A172 (cell line): ENCODE measurements at places on chromosomes 6 and 20.
A peak's percentile ranks its signal among the peaks of the same experiment; 100 is the strongest.

DNA sequence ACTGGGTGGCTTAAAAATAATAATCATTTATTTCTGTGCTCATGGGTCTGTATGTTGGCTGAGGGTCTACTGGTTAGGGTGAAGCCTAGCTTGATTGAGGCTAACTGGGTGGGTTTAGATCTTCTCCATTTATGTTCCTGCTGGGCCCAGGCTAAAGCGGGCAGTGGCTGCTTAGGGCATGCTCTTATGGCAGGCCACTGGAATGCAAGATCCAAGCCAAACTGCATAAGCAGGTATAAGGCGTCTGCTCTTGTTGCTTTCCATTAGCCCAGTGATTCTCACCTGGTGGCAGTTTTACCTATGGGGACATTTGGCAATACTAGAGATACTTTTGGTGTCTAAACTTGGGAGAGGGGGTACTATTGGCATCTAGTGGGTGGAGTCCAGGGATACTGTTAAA, 44.5 kb downstream of the QKI start:
- no peak for DNase-seq

GRCh38 chr6:150667977-150668716, 68.5 kb downstream of the PLEKHG1 start:
- DNase-seq, result peak; percentile 29

GRCh38 chr20:59583428-59584277, 20.7 kb upstream of the PHACTR3 start:
- DNase-seq, result no peak

GRCh38 chr20:36779656-36780025, 6.1 kb upstream of the DSN1 start:
- DNase-seq, result no peak

- no peak for DNase-seq
Measured at GRCh38 chr6:25218346-25218745, 60.8 kb upstream of the CARMIL1 start.

- peak; percentile 50 for DNase-seq
Measured at GRCh38 chr20:34262488-34263288, 21.5 kb downstream of the ASIP start.

- DNase-seq, result no peak
Measured at GRCh38 chr6:142567461-142567860, 265.7 kb downstream of the ADGRG6 start.

DNA sequence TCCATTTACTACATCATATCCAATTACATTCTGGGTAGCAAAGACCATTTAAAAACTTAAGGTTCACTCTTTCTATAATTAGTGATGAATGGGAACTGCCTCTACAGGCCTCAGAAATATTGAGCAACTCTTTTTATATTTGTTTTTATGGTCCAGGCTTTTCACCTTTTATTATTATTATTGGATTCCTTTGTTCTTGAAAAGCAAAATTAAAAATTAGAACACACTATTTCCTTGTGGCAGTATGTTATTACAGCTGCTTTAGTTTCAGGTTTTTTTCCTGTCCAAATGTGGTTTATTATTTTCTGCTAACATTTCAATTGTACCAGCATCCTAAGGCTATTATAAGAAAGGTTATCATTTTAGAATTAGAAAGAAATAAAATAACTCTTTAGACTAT, 150.1 kb downstream of the FARS2 start:
- DNase-seq, result no peak

- DNase-seq, result no peak
Measured at GRCh38 chr6:29014729-29015608, 9.9 kb upstream of the ZNF311 start.

DNA sequence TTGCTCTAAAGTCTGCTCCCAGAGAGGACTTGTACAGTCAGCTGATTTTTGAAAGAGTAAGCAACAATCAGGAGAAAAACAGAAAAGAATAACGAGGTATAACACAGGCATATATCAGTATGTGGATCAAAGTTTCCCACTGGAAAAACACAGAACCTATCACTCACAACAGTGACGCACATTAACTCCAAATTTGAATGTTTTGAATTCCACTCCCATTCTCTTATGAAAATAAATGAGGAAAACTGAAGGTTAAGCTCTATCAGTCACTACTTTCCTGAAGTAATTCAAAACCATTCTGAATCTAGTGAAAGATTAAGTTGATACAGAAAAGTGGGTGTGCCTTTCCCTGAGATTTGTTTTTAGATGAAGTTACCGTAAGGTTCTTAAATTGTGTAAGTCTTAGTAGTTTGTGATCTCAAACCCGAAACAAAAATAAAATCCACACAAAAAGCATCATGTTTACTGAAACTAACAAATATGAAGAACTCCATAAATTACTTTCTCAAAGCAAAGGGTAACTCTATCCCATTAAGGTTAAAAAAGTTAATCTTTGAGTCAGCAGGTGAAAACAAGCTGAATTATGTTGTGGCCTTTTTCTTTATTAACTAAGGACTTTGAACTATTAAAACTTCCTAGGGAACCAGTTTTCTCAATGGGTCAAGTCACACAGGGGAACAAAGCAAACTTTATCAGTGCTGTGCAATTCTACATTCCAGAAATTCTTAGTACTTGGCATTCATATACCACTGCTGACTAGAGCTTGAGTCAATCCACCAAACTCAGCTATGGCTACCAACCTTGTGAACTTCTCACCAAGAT, 115.7 kb downstream of the OGFRL1 start:
- peak; percentile 97 for DNase-seq

GRCh38 chr6:22091424-22091948, 205.3 kb downstream of the PRL start:
- DNase-seq, result no peak

DNA sequence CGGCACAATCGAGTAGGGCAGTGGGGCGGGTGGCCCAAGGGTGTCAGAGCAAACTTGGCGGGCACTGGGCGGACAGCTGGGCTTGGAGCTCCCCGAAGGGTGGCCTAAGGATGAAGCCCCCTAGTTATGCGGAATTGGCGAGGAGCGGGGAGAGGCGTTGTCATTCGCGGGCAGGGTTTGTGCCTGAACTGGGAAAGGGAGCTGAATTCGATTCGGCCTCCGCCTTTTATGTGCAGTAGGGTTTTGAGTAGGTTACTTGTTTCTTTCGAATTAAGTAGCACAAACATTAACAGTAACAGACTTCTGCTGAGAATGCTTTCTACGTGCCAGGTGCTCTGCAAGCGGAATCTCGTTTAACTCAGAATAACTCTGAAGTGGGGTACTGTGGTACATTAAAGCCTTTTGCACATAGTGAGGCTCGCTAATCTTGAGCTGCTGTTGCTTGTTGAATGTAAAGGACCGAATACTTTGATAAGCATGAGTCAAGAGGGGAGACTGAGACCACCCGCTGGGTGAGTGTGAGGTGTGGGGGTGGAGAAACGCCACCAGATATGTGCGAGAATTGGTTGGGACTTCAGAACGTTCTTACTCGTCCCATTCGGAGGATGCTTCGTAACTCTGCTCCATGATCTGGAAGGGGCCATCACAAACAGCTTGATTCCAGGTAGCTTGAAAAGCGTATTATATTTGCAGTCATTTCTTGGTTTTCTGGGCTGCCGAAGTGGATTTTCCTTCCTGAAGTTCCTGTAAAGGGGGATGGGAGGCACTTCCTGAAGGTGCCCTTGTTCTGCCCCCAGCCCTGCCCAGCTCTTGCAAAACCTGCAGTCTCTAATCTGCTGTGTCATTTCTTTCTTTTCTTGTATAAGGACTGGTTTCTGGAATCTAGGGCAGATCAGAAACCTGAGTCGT, 833 bp downstream of the RAB5IF start:
- DNase-seq, result peak; percentile 47

DNA sequence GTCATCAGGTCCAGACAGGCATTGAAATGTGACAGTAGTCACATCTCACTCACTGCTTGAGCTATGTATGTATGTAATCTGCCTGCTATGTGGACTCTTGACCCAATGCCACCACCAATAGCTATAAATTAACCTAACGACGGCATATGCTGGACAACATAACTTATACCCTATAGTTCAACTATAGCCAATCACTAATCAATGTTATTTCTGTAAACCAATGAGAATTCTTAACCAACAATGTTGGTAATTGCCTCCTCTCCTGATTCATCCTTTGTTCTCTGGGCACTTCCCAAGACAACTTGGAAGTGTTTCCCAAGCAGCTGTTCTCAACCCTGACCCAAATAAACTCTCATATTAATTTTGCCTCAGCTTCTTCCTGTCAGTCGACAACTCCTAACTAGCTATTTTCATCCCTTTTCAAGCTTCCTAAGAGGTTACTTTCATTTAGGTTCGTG, 24.1 kb upstream of the SERPINB1 start:
- peak; percentile 26 for DNase-seq

DNA sequence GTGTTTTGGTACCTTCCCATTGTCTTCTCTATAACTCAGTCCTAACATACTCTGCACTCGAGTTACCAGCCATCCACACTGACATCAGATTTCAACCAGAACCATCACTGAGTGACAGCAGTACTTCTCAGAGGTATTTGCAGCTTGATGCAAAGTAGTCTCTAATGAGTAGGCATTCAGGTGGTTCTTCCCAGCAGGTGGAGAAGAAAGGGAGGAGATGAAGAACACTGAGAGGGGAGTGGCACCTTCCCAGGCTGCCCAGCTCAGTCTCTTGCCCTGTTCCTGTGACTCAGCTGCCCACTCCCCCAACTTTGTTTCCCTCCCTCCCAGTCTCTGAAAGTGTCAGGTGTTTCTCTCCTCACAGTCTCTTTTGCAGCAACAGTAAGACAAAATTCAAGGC, 38.7 kb upstream of the SMIM28 start:
- DNase-seq, result no peak

DNA sequence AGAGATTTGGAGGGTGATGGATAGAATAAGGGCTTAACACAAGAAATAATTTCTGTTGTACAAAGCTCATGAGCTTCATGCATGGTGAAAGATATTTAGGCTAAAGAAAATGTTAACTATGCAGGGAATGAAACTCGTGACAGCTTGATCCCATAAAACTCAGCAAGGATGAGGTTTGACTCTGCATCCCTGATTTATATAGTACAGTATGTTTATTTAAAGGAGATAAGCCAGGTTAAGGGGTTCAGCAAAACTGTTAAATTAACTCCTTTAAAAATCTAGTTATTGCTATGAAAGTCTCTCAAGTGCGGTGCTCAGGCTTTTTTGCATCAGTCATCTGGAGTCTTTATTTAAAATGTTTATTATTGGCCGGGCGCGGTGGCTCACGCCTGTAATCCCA, 326.4 kb downstream of the LAMA2 start:
- DNase-seq, result peak; percentile 78

DNA sequence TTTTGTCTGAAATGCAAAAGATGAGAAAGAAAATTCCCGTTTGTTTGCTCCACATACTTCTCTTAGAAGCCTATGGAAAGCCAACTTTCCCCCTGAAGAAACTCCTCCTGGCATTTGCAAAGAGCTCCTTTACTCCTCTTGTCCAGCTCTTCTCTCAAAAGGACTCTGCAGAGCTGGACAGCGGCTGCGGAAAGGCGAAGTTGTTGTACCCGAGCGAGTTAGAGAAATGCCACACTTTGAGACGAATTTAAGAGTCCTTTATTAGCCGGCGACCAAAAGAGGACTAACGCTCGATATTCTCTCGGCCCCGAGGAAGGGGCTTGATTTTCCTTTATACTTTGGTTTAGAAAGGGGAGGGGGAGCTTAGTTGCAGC, 157.8 kb downstream of the TRIM27 start:
- no peak for DNase-seq

- DNase-seq, result no peak
Measured at GRCh38 chr20:23587631-23588030, 18.1 kb downstream of the CST9 start.

DNA sequence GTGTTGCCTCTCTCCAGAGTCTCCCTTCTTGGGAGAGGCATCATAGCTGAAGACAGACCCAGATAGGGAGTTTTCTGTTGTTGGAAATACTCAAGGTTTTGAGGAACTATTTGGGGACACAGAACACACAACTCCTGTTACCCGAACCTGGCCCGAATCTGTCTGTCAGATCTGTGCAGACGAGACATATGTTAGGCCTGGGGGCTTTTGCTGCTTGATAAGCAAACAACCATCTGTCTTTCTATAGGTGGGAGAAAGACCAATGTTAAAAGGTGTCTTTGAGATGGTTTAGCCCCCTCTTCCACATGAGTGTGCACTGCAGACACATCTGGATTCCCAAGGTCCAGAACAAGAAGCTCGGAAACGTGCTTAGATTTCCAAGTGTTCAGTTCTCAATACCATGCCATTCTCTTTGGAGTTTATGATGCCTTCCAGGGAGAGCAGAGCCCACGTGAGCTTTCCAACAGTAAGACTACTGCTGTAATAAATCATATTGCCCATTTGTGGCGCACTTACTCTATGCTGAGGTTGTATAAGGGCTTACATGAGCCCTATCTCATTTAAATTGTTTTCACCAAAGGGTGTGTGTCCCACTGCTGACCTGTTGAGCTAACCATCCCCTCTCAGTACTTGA, 3.8 kb upstream of the STX16 start:
- DNase-seq, result no peak

GRCh38 chr20:54535033-54535432, 59.6 kb downstream of the DOK5 start:
- no peak for DNase-seq

DNA sequence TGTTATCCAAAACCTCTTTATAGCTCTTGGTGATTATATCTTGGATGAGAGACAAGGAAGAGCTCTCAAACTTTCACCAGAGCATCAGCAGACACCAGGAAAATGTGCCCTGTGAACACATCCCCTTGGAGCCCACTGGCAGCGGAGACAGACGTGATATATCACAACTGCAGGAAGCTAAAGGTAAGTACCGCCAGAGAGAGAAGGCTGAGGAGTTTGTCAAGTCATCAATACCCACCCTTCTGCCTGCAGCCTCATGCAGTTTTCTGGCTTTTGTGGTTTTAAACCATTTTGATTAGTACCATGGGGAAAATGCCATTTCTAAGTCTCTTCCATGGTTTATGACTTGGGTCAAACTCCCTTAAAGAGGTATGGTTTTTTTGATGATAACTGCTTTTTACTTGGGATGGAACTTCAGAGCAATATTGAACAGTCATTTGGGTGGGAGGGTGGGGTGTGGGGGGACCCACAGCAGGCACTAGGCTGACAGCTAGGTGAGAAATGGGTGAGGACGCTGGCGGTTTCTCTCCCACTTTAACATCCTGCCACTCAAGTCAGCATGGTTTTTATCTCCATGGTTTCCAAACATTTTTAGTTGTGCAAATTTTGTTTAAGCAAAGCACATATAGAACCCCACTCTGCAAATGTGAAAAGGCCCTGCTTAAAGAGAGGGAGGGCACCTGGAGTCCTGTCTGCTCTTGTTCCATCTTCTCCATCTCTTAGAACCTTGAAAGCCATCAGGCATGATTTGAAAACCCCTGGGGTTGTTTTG, 108.4 kb downstream of the SCML4 start:
- no peak for DNase-seq
